HS-5 (cell line): ENCODE measurements at places on chromosomes 1 and 21.

GRCh38 chr1:165207853-165208515, 148.5 kb downstream of the LMX1A start:
- no peak for DNase-seq

DNA sequence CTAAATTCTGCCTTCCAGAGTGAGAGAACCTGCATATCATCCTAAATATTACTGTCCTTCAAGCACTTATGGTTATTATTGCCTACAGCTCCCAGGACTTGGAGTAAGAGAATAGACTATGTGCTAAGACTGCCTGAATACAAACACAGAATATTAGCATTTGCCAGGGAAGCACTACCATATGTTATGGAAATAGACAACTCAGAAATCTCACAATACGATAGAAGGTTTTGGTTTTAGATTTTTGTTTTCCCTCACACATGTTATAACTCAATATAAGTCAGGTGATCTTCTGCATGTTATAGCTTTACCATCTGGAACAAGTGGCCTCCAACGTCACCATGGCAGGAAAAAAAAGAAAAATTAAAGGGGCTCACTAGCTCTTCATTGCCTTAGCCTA, 413.9 kb downstream of the LRRIQ3 start:
- no peak for DNase-seq

GRCh38 chr1:55128418-55128995, 86.7 kb downstream of the USP24 start:
- DNase-seq: no peak

DNA sequence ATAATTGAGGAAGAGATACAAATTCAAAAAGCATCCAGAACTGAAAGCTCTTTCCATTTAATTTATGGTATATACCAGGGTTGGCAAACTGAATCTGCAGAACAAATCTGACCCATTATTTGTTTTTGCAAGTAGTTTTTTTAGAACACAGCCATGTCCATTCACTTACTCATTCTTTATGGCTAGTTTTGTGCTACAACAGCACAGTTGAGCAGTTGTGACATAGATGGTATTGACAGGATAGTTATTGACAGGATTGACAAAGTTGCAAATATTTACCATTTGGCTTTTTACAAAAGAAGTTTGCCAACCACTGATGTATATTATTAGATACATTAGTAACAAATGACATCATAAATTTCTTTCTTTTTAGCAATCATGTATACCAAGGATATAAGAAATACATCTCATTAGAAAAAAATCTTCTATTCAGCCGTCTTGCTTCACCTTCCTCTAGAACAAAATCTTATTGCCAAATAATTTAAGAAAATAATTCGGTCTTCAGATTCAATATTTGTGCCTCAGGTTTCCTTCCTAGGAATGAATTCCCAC, 9.4 kb downstream of the ADAMTS1 start:
- no peak for DNase-seq

DNA sequence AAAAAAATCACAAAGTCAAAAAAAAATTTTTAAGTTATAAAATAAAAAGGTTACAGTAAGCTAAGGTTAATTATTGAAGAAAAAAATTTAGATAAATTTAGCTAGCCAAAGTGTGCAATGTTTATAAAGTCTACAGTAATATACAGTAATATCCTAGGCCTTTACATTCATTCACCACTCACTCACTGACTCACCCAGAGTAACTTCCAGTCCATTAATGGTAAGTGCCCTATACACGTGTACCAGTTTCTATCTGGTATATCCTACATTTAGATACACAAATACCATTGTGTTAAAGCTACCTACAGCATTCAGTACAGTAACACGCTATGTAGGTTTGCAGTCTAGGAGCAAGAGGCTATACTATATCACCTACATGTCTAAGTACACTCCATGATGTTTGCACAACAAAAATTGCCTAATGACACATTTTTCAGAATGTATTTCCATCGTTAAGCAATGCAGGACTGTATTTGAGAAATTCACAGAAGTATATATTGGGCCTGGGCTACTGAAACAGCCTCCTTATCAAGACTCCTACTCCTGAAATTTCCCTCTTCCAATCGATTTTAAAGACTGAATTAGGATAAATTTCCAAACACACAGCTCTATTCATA, 155.1 kb downstream of the COP1 start:
- peak; percentile 29 for DNase-seq

DNA sequence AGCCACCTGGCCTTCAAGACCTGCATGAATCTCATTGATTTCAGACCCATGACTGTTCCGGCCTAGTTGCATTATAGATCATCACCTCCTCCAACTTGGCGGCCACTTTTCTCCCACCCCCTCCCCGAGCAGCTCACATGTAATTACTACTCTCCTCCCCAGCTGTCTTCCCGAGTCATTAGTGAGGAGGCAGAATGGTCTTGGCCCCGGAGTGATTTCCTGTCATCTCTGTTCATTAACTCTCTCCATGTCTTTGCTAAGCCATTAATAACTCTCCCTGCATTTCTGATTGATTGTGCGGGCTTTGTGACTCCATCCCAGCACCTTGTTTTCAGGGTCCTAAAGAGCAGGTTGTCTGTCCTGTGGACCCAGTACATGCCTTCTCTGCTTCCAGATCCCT, 75.6 kb upstream of the CNTN2 start:
- no peak for DNase-seq

GRCh38 chr21:44701541-44701940, 4.6 kb downstream of the KRTAP10-12 start:
- no peak for DNase-seq

- DNase-seq: no peak
Observed at GRCh38 chr1:45016767-45017166, 4.7 kb downstream of the UROD start.

DNA sequence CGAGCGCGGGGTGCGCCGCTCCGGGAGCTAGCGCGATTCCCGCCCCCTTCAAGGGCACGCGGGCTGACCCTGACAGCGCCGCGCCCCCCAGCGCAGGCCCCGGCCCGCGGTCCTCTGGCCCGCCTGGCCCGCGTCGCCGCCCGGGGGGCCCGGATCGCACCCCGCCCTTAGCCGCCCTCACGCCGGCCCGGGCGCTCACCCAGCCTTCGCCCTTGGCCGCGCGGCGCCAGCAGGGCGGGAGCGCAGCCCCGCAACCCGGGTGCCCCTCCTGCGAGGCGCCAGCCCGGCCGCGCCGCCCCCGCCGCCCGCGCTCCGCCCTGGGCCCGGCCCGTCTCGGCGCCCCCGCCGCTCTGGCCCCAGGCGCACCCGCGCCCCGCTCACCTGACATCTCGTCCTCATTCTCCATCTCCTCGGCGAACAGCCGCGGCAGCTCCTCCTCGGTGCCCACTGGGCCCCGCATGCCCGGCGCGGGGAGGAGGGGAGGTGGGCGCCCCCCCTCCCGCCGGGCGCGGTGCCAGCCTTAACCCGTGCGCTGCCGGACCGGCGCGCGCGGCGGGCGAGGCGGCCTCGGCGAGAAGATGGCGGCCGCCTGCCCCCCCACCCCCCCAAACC, 451 bp downstream of the CHD5 start:
- no peak for DNase-seq

DNA sequence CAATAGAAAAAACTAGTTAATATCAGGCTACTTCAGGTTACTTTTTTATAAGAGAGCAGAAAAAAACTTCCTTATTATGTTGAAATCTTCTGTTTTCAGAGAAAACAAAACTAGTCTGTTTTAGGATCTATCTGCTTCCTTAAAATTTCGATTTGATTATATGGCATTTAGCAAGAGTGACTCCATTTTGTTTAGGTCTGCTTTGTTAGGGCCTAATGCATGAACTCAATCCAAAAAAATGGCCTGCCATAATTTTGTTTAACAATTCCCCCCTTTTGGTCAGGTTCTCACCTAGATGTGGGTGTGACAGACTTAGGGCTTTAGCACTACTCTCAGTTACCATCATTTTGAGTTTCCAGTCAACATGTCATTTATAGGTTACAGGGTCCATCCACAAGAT, 89.8 kb upstream of the GNG12 start:
- no peak for DNase-seq

DNA sequence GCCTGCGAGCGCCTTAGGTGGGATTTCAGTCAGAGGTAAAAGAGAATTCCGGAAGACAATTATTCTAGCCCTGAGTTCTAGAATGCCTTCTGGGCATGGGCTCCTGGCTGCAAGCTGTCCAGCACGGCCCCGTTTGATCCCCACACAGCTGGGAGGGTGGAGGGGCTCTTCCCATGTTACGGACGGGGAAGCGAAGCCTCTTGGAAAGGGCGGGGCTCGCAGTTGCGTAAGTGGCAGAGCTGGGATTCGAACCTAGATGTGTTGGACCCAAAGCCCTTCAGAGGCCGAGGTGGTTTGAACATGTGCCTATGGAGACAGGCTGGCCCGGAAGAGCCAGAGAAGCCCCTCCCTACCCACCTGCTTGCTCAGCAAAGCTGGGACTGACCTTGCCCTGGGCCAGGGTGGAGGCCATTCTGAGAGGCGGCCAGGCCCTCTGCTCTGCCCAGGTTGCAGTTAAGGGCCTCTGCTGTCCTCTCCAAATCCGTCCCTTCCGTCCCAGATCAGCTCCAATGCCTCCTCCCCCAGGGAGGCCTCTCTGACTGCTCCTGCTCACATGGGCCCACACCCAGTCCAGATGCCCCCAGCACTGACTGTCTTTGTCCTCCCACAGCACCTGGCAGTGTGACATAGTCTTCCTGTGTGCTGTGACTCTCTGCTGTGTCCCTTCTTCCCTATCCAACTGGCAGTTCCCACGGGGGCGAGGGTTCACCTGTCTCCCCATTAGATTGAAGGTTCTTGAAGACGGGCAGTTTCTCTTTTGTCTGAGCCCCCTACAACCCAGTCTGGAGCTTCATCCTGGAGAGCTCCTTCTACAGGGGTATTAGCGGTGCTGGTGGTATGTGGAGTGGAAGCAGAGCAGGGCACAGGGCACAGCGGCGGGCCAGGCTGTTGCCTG, 1.2 kb upstream of the HSPB7 start:
- no peak for DNase-seq

DNA sequence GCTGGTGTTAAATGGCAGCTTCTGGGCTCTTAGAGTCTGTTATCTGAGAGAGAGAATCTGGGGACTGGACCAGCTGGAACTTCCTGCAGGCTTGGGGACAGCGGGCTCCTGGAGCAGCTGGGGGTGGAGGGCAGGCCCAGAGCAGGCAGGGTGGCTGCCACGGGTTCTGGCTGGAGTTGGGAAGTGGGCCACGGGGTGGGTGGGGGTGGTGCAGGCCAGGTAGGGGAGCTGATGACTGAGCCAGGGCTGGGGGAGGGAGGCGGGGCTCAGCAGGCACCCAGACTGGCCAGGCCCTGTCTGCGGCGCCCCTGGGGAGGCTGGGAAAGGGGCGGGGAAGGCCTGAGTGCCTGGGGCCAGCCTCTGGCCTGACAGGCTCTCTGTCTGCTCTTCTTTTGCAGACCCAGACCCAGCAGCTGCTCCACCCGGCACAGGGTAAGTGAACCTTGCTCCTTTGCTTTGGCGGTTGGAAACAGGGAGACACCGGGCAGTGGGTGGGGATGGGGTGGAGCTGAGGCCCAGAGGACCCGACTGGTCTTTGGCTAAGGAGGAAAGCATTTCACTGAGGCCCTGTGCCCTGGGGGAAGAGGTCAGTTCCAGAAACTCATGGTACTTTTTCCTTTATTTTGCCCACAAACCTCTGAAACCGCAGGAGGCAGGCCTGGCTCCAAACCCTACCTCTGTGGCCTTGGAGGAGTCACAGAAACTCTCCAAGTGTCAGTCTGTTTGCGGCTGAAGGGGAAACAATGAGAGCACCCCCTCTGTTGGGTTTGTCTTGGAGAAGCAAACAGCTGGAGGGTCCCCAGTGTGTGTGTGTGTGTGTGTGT, 48.8 kb downstream of the ARHGEF10L start:
- no peak for DNase-seq

- no peak for DNase-seq
Observed at GRCh38 chr1:164263540-164263939, 295.4 kb upstream of the PBX1 start.

DNA sequence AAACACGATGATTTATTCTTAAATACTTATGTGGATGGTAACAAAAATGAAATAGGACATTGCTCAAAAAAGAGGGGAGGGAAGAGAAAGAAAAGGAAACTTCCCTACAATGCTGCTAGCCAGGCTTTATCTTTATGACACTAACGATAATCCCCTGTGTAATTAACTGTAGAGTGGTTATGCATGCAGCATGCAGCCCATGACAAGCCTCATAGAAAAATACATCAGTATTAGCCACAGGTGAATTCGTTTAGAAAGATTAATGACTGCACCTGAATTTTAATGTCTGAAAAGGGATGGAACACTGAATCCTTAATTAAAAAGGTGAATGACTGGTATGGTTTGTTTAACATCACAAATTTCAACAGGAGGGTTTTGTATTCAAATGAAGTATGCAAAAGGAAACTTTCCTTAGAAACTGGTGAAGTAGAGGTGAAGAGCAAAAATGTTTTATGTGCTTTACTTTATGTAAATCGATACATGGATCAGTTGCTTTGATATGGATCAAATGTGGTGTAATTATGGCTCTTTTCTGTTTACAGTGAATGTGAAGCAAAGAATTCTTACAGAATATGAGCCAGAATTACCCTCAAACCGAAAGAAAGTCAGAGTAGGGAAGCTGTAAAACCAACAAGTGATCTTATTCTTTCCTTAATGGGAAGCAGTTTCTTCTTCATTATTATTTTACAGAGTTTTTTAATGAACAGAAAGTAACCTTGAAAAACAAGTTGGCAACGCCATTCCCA, 569.6 kb upstream of the ADGRL2 start:
- DNase-seq: no peak

DNA sequence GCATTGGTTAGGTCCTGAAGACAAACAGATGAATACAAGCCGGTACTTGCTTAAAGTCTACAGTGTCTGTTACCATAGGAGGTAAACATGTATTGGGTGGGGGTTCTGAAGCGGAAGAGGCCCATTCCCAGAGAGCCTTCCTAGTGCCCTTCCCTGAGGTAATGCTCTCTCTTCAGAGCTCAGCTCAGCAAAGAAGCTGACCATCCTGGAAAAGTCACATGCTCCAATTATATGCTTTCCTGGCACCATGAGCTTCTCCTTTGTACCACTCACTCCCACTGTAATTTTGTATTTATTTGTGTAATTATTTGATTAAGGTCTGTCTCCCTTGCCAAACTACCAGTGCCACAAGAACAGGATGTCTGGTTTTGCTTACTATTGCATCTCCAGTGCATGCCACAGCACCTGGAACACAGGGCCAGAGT, 42.0 kb downstream of the RAB3B start:
- no peak for DNase-seq

GRCh38 chr1:69595486-69595885, 27.8 kb downstream of the LRRC7 start:
- no peak for DNase-seq

GRCh38 chr1:211330282-211330936, 3.8 kb downstream of the TRAF5 start:
- no peak for DNase-seq
